WTC11 (cell line): ENCODE measurements at places on chromosomes 2 and 18. TPM values are rescaled to one million over a fixed set of nuclear protein-coding genes. Genes with fewer than 3 reads are reported as not detected.
A peak's percentile ranks its signal among the peaks of the same experiment; 100 is the strongest.

GRCh38 chr2:188512456-188512855 is 220.8 kb downstream of the GULP1 start:
- DNase-seq: no peak

DNA sequence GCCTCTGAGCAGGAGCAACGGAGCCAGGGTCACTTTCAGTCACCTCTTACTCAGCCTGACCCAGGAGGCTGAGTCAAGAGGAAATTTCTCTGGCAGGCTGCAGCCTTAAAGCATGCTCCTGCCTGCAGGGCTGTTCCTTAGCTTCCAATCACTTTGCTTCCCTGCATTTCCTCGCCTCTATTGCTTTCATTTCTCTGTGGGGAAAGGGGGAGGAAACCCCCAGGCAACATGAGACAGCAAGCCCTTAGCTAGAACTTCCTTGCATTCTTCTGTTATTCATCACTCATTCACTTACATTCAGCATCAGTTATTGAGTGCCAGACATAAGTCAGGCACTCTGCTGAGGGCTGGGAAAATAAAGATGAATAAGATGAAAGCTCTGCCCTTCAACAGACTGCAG is 13.0 kb downstream of the XDH start:
- DNase-seq: no peak

DNA sequence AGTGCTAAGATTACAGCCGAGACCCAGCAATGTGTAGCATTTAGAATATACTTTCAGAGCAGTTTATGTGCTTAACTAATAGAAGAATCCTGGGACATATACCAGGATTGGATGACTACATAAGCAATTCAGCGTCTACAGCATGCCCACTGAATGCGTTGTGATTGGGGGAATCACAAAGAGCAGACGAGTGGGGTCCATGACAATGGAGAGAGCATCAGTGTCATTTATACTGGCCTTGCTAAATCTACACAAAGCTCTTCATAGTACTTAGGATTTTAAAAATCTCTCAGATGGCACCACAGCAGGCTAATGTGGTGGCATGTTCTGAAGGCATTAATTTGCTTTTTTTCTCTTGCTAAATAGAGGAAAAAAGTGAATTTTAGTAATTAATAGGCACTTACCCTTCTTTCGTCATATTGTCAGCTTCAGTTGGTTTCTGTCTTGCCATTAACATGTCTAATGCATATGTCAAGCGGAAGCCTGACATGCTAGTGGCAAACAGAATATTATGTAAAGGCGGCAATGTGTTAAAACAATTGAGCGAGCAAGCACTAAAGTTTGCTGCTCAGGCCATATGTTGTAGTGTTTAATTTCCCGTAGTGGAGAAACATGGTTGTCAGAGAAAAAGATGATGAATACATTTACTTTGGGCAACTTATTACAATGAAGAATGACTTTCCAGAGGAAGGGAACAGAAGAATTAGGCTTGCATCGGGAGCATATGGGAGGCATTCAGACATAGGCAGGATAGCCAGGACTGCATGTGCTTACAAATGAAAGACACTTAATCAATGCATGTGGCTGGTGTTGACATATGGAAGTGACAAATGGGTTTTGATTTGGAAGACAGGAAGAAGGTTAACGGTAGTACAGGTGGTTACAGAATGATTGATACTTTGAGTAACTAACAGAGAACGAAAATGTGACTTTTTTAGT is 145.2 kb downstream of the ICOS start:
- no peak for DNase-seq

GRCh38 chr2:159199761-159200465 is 86.6 kb downstream of the WDSUB1 start:
- no peak for DNase-seq

GRCh38 chr2:236748801-236749200 is 179.2 kb downstream of the ACKR3 start:
- DNase-seq: peak; percentile 18

DNA sequence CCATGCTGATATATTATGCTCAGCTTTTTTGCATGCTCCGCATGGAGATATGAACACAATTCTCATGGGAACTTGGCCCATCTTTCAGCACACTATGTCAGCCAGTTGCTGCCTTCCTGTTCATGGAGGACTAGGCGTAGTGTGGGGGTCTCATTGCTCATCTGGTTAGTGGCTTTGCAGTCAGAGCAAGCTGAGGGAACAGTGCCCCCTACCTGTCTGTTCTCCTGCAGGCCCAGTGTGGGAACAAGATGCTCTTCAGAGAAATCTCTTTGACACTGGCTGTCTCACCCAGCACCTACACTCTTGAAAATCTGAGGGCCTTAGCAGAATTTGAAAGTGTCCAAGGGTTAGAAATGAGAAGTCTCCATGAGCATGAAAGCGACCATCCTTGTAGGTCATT is 47.1 kb downstream of the SPTBN1 start:
- peak; percentile 79 for DNase-seq

GRCh38 chr18:10017043-10017442 is 103.2 kb downstream of the VAPA start:
- no peak for DNase-seq

GRCh38 chr2:234251326-234252271 is 201.1 kb downstream of the SPP2 start:
- no peak for DNase-seq

- DNase-seq: no peak
Observed at GRCh38 chr2:9693196-9693491, 62.3 kb upstream of the YWHAQ start.

- no peak for DNase-seq
Observed at GRCh38 chr2:65025453-65026123, 30.6 kb upstream of the CEP68 start.

DNA sequence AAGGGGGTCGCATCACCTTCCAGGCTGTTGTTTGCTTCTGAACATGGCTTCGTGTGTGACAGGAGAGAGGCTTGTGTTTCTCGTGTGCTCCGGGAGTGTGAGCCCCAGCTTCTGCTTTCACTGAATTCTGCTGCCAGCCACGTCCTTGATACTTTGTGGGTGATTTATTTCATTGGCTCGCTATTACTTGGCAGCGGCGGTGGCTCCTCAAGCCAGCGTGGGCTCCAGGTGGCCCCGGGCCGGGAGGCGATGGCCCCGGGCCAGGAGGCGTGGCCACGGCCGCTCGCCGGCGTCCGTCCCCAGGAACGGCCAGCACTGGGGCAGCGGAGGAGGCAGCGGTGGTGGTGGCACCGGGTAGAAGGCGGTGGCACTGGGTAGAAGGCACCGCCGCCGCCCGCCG is 63.1 kb downstream of the NAPG start:
- DNase-seq: no peak

DNA sequence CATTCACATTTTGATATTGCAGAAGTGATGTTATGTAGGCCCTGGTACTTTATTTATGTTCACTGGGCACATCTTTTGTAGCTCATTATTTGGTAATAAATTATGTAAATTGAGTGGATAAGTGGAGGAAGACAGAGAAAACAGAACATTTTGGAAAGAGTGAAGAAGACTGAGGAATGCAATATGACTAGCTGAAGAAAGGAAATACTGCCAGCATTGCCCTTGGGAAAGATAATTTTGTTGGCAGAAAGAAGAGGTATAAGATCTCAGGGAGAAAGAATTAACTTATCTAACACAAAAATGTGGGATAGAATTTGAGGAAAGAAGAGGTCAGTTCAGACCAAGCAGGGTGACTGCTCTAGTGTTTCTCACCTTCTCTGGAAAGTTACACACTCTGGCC is 118.8 kb downstream of the TTC27 start:
- no peak for DNase-seq

TUBB8B gene
- 0.94 to 1.6 TPM (median 1.2 TPM) in 3 replicates for total RNA-seq

RUFY4 gene
- 0.31 to 0.64 TPM (median 0.57 TPM) in 3 replicates for total RNA-seq

WDR75 gene
- total RNA-seq: 59.0 to 68.3 TPM (median 64.8 TPM) in 3 replicates

KCNG2 gene
- total RNA-seq: 0.34 to 0.62 TPM (median 0.50 TPM) in 3 replicates

MEIS1 gene
- total RNA-seq: 0.30 to 0.48 TPM (median 0.39 TPM) in 3 replicates

KCNE4 gene
- 0.04 TPM in 1 of 3 replicates, not detected in the others for total RNA-seq

SNORC gene
- 2.8 to 3.4 TPM (median 3.4 TPM) in 3 replicates for total RNA-seq
